ENCODE measurements at places on chromosomes 12 and 14.

- DNase-seq = no peak
These were observed 69.2 kb upstream of the MED13L start for GRCh38 chr12:116346741-116347140.

DNA sequence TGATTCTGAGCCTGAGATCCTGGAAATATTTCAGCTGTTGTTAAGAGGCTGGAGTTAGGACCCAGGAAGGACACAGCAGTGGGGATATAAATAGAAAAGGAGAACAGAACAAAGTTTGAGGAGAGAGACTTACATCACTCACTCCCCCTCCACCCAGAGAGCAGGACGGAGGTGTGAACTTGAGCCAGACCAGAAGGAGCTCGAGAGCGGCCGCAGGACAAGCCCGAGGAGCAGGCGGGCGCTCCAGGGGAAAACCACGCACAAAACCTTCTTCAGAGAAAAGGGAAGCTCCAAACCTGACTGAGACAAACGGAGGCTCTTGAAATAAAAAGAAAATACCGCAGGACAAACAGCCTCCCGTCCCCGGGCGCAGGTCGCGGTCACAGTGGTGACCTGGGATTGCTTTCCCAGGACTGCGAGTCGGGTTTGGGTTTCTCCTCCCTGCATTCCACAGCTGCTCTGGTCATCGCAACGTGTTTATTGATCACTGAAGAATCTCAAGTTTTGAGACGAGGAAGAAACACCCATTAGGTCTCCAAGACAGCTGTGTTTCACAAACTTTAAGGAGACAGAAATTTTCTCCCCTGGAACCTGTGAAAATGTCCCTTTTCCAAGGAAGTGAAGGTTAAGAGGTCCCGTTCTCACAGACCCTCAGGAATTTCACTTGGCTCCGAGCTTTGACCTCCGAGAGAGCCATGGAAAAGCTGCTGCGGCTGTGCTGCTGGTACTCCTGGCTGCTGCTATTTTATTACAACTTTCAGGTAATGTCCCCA is at the start of gene ADGRD1:
ADGRD1 (plus strand) TSS at position 137 of the 773 bp plus-strand sequence; CDS start at position 696, 559 bp downstream.
- DNase-seq = peak; percentile 65

- DNase-seq = no peak
These were observed 434.0 kb upstream of the RGS6 start for GRCh38 chr14:71498212-71498611.

- no peak for DNase-seq
These were observed 167.0 kb upstream of the FKBP4 start for GRCh38 chr12:2627835-2628191.

DNA sequence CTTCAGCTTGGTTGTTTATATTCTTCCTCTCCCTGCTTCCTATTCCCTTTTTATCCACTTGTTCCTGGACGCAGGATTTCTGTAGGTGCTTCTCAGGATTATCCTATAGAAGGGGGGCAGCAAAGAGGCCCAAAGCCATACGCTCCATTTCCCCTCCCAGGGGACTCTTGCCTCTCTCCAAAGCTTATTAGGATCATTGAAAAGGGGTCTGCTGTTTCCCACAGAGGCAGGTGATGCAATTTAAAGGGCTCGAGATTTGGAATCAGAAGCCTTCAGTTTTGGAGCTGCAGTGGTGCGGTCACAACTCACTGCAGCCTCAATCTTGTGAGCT is 31.5 kb upstream of the SYNDIG1L start:
- no peak for DNase-seq

DNA sequence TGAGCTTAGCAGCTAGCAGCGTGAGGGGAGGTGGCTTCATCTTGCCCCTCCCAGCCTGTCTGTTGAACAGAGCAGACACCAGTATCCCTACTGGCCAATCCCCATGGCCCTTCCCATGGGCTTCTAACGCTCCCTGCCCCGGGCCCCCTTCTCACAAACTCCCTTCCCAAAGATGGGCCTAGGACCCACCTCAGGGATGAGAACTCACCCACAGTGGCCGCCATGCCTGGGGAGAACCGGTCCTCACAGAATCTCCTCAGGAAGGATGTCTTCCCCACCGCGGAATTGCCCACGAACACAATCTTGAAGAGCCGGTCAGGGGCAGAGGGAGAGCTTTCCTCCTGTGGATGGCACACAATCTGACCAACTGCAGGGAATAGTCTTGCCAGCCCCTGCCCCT is 119.5 kb downstream of the CRACR2A start:
- no peak for DNase-seq

- no peak for DNase-seq
These were observed 39.1 kb downstream of the CORO1C start for GRCh38 chr12:108691998-108692808.

DNA sequence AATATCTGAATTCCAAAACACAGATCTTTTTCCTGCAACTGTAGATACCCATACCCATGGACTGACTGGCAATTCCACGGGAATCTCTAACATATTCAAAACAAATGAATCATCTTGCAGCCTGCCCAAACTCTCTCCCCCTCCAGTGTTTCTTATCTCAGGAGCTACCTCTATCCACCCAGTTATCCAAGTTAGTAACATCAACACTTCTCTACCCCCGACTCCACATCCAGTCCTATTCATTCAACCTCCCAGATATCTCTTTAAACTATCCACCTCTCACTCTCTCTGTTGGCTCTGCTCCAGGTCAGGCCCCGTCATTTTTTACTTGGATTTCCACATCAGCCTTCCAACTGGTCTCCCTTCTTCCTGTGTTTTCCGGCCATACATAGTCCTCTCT is 6.7 kb upstream of the KCNH5 start:
- DNase-seq = no peak

DNA sequence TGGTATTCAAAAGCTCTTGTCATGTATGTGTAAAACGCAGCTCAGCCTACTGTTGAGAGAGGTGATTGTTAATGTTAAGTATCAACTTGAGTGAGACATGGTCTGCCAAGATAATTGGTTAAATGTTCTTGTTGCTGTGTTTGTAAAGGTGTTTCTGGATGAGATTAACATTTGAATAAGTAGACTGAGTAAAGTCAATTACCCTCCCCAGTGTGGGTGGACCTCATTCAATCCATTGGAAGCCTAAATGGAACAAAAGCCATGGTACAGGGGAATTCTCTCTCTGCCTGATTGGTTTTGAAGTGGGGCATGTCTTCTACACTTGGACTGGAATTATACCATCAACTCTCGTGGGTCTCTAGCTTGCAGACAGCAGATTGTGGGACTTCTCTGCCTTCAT is 63.8 kb upstream of the RERGL start:
- DNase-seq = no peak

- DNase-seq = no peak
These were observed 223.3 kb downstream of the BCAT1 start for GRCh38 chr12:24725616-24726015.

DNA sequence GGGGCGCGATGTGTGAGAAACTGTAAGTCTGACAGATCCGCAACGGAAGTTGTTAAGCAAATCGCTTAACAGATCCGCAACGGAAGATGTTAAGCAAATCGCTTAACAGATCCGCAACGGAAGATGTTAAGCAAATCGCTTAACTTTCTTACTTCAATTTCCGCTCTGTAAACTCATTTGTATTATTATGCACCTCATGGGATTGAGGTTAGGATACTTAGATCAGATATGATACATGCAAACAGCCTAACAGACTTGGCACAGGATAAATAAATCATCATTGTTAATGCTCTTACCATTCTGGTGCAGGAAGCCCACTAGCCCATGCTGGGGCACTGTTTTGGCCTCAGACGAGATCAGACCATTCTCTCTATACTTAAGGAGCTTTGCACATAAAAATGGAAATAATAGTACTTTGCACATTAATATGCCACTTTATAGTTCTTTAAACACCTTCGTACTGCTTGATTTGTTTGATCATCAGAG is 399 bp downstream of the NCAPD2 start:
- no peak for DNase-seq

DNA sequence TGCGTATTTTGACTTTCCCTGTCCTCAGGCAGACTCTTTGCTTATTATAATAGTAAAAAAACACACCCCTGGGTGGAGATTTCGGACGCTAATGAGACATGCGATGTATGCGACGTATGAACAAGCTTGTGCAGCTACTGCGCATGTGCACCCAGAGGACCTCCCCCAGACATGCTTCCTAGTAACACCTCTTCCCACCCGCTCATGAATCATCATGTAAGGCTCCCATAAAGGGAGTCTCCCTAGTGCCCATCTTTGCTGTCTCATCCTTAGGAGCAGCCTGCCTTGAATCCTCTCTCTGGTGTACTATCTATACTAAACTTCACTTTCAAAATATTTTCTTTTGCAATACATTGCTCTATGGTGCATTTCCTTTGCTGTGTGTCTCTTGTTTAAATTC is 210.1 kb downstream of the TMEM132D start:
- DNase-seq = no peak
